ENCODE measurements at places on chromosomes 7 and 10. TPM values are rescaled to one million over a fixed set of nuclear protein-coding genes. Genes with fewer than 3 reads are reported as not detected.

The AS3MT gene
- 6.3 TPM for polyA plus RNA-seq

The UBE3C gene
- 9.7 TPM for polyA plus RNA-seq

DNA sequence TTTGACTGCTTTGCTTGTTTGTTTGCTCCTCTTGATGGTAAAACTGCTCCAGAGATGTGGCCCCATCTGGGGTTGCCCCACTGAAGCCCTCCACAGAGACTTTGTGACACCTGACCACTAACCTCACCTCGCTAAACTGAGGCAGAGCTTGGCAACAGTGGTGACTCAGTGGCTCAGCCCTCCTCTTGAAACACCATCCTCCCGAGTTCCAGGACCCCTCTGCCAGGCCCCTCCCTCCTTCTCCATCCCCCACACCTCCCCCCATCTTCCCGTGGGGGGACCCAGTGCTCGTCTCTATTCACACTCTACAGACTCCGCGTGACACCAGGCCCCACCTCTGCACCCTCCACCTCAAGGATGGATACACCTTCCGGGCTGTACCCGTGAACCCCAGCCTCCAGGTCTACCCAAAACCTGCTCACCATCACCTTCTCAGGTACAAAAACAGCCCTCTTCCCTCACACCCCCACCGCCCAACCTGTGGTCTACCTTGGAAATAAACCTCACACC lies 19.0 kb upstream of the RET start:
- peak; percentile 58 for DNase-seq

DNA sequence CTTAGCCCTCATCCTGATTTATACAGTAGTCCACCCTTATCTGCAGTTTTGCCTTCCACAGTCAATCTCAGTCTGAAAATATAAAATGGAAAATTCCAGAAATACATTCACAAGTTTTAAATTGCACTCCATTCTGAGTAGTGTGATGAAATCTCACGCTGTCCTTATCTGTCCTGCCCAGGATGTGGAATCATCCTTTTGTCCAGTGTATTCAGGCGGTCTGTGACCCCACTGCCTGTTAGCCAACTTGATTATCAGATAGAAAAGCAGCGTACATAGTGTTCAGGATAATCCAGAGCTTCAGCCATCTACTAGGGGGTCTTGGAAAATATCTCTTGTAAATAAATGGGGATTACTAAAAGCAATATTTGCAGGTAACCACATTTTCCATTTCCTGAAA lies 146.3 kb downstream of the MALRD1 start:
- DNase-seq: no peak

GRCh38 chr10:17904564-17904963 lies 47.2 kb upstream of the SLC39A12 start:
- no peak for DNase-seq

DNA sequence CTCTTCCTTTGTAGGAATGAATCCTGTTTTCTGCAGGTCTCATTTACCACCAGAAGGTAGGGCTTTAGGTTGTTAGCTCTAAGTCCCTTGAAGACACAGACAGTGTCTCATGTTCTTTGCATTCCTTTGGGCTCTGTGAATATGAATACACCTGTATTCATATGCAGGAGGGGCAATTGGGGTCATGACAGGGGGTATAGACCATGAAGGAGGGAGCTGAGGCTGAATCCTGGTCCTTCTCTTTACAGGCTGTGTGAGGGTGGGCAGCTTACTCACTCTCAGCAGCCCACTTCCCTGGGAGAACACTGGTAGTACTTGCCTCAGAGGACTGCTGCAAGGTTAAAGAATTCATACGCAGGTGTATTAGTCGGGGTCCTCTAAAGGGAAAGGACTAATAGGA lies 267.2 kb upstream of the MGMT start:
- no peak for DNase-seq

DNA sequence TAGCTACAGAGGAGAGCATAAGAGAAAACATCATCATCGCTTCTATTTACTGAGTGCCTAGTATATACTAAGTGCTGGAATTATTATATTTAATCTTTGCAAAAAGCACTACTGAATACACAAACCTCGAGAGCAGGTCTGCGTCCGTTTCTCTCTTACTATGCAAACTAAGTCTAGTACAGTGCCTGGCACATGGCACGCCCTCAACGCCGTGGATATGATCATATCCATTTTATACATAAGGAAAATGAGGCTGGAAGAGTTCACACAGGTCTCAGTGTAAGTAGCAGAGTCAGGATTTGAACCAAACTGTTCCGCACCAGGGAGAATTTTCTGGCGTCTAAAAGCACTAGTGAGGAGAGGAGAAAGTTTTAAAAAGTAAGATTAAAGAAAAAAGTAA lies 17.6 kb downstream of the MXI1 start:
- peak; percentile 75 for DNase-seq

- DNase-seq: no peak
Observed at GRCh38 chr7:28570970-28571288, 158.6 kb downstream of the CREB5 start.

The CRHR2 gene
- not detected for polyA plus RNA-seq

The H2AZ2 gene
- 147 TPM for polyA plus RNA-seq

- DNase-seq: no peak
Observed at GRCh38 chr10:3217853-3218252, 45.3 kb upstream of the PITRM1 start.

The PRLHR gene
- not detected for polyA plus RNA-seq

- DNase-seq: peak; percentile 98
Observed at GRCh38 chr7:43925984-43926797, at the start of gene UBE2D4. Gene UBE2D4 (plus strand): TSS chr7:43926436. CDS start chr7:43926533, 97 bp downstream.

DNA sequence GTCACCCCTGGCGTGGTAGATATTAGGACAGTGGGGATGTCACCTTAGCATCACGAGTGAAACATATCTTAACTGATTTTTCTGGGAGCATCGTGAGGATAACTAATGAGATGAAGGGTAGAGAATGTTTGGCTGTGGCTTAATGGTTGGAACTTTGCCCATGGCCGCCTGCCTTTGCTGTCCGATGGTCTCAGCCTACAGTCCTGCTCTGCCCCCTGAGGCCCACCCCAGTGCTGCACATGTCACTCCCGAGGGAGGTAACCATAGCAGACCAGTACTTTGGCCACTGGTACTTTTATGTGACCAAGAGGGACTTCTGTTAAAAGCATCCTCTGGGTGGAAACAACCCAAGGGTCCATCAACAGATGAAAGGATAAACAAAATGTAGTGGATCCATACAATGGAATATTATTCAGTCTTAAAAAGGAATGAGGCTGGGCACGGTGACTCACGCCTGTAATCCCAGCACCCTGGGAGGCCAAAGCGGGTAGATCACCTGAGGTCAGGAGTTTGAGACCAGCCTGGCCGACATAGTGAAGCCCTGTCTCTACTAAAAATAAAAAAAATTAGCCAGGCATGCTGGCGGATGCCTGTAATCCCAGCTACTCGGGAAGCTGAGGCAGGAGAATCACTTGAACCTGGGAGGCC lies 58.4 kb downstream of the TACR2 start:
- DNase-seq: no peak

- peak; percentile 58 for DNase-seq
Observed at GRCh38 chr10:129940617-129941198, 23.4 kb downstream of the EBF3 start.

- no peak for DNase-seq
Observed at GRCh38 chr10:120980279-120981255, 129.4 kb downstream of the WDR11 start.

- no peak for DNase-seq
Observed at GRCh38 chr10:60950300-60950699, 6.3 kb upstream of the RHOBTB1 start.

All from spleen (tissue), 13 donors.